ENCODE measurements at places on chromosomes 4 and X.

GRCh38 chr4:41799126-41799525 is 50.6 kb upstream of the PHOX2B start:
- DNase-seq = no peak

DNA sequence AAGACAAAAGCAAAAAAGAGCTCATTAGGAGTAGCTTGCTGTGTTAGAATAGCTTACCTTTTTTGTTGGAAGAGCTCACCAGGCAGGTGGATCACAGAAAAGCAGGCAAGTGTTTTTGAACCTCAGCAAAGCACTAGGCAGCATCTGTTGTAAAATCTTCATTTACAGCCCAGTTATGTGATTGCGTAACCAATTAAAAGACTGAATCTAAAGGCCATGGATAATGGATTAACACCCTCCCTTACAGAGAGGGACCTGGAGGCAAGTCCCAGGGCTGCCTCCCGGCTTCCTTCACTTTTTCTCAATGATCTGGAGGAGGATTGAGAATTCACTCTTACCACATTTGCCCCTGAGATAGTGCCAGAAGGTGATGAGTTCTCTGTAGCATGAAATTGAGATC is 51.1 kb downstream of the MAMLD1 start:
- DNase-seq = peak; percentile 24

GRCh38 chr4:1250527-1250812 is 1.5 kb upstream of the CTBP1 start:
- no peak for DNase-seq

DNA sequence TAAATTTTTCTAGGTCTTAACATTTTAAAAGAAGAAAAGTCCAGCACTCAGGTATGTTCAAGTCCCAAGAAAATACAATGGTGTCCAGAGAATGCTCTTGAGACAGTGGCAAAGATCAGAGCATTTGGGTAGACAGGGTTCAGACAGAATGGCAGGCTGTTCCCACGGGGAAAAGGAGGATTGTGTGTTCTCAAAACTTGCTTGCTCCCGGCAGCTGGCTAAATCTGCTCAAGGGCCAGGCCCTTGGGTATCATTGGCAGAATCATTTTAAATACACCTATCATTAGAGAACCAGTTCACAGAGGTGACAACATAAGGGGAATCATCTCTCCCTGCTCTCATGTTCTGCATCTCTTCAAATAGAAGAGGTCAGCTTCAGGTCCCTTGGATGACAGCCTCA is 456.3 kb downstream of the DTHD1 start:
- no peak for DNase-seq

GRCh38 chrX:133537142-133537541 is 121.9 kb upstream of the GPC4 start:
- DNase-seq = no peak

GRCh38 chr4:77776182-77777134 is 42.7 kb downstream of the CNOT6L start:
- no peak for DNase-seq

- DNase-seq = no peak
These were observed 9.2 kb upstream of the SEPSECS start for GRCh38 chr4:25169446-25169845.

- no peak for DNase-seq
These were observed 34.5 kb upstream of the TLL1 start for GRCh38 chr4:165838575-165838974.

Data from SJCRH30 (cell line).